ENCODE measurements at places on chromosomes 12 and 14.
A peak's percentile ranks its signal among the peaks of the same experiment; 100 is the strongest.

GRCh38 chr12:125110641-125111360 lies 45.6 kb downstream of the AACS start:
- DNase-seq: no peak

- DNase-seq: no peak
Observed at GRCh38 chr14:105420101-105420973, 710 bp downstream of the MTA1 start.

DNA sequence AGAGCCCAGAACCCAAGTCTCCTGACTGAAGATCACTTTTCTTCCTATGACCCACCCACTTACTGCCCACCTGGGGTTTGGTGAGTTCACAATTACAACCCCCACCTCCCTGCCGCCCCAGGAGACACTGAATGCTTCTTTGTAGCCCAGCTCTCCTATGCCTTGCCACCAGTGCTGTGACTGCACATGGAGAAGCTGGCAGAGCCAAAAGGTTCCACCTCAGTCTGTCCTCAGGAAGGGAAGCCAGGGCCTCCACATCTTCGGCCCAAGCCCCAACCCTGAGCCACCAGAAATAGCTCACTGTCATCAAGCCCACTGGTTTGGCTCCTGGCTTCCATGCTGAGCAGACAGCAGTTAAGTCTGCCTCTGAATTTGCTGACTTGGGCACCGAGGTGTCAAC lies 25.6 kb downstream of the OTUB2 start:
- no peak for DNase-seq

GRCh38 chr12:7750350-7750749 lies 3.2 kb upstream of the CLEC4C start:
- no peak for DNase-seq

- no peak for DNase-seq
Observed at GRCh38 chr14:78488938-78489337, 318.8 kb downstream of the NRXN3 start.

GRCh38 chr14:61257469-61258057 lies 23.6 kb downstream of the TMEM30B start:
- no peak for DNase-seq

DNA sequence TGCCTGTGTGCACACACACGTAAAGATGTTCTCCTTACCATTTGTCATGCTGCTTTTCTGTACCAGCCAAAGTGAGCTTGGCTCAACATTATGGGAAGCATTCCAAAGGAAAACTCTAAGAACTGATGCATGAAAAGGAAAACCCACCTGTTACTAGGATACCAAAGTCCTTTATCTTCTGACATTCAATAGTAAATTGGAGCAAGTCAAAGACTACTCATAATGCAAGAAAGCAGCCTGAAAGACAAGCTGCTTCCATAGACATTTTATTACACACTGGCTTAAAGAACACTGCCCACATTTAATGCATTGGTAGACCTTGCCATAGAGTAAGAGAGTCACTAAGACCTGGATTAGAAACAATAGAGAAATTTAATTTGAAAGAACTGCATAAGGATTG lies 159.0 kb downstream of the LRIG3 start:
- no peak for DNase-seq

DNA sequence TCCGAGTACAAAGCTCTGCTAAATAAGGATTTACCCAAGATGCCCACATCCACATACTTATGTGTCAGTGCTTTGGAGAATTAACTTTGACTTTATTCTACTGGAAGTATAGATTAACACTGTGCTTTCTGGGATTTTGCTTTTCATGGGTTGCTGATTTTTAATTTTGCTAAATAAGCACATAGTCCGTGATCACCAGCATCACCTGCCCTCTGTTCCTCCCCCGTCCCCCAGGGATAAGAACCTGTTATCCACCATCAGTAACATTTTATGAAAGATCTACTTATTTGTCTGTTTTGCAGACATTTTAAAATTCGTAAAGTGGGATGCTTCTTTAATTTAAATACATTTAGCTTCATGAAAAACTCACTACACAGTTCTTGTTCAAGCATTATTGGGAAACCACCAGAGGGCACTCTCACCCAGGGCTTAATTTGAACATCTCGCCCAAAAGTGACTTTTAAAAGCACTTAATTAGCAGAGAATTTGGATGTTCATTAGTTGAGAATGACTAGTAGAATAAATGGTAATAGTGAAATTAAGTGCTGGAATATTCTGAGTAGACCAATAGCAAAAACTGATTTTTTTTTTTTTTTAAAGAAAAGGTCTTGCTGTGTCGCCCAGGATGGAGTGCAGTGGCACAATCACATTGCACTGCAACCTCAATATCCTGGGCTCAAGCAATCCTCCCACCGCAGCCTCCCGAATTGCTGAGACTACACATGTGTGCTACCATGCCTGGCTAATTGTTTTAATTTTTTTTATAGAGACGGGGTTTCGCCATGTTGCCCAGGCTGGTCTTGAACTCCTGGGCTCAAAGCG lies 35.7 kb downstream of the MRPL42 start:
- DNase-seq: peak; percentile 26

- peak; percentile 30 for DNase-seq
Observed at GRCh38 chr12:46219877-46220655, 48.8 kb downstream of the SLC38A1 start.

DNA sequence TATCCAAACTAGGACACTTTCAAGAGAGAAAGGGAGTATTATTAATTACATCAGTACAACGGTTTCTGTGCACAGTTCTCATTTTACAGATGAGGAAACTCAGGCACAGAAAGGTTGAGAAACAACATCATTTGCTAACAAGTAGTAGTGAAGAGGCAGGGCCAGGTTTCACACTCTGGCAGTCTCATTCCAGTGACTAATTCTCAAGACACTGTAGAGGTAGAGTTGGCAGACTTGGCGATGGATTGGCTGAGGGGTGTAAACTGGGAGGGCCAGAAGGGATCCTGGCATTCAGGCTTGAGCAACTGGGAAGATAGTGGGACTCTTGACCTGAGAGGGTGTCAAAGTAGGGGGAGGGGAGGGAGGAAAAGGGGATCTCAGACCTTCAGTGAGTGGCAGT lies 73.8 kb upstream of the BDKRB2 start:
- no peak for DNase-seq

- DNase-seq: no peak
Observed at GRCh38 chr14:67666750-67667449, 7.5 kb downstream of the VTI1B start.

- no peak for DNase-seq
Observed at GRCh38 chr12:23662966-23663365, 286.5 kb downstream of the SOX5 start.

- no peak for DNase-seq
Observed at GRCh38 chr12:84910549-84911241, 1.9 kb downstream of the SLC6A15 start.

- DNase-seq: no peak
Observed at GRCh38 chr12:127205781-127206555, 1061.0 kb upstream of the TMEM132C start.

DNA sequence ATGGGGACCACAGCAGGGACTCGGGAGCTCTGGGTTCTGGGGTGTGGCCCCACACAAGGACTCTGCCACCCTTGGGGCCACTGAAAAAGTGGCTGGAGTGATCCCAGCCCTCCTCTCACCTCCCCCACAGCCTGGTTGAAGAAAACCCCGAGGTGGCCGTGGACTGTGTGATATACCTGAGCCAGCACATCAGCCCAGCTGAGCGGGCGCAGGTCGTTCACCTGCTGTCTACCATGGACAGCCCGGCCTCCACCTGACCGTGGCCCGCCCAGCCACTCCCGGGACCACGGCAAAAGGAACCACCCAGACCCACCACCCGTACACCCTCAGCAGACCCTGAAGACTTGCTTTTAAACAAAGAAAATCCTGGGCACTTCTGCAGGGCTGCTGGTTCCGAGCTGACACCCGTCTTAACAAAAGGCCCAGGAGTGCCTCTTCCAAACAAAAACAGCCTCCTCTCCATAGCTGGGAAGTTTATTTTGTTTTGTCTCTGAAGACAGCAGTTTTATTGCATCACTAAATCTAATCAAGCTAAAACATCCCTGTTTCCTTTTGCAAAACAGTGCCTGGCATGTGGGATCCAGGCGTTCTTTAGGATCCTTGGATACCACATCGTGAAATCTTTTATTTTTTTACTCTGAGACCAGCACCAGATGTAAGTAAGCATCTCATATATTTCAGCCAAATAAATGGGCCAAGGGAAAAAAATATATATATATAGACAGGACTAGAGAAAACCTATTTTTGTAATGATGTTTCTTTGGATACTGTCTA lies 42.8 kb downstream of the FOXN4 start:
- DNase-seq: no peak

DNA sequence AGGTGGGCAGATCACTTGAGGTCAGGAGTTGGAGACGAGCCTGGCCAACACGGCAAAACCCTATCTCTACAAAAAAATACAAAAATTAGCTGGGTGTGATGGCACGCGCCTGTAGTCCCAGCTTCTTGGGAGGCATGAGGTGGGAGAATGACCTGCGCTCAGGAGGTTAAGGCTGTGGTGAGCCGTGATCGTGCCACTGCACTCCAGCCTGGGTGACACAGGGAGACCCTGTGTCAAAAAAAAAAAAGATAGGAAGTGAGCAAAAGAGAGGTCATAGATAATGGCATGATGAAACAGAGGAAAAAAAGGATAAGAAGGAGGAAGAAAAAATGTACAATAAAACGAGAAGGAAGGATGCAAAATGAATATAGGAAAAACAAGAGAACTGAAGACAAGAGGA lies 159.5 kb downstream of the ETV6 start:
- no peak for DNase-seq

DNA sequence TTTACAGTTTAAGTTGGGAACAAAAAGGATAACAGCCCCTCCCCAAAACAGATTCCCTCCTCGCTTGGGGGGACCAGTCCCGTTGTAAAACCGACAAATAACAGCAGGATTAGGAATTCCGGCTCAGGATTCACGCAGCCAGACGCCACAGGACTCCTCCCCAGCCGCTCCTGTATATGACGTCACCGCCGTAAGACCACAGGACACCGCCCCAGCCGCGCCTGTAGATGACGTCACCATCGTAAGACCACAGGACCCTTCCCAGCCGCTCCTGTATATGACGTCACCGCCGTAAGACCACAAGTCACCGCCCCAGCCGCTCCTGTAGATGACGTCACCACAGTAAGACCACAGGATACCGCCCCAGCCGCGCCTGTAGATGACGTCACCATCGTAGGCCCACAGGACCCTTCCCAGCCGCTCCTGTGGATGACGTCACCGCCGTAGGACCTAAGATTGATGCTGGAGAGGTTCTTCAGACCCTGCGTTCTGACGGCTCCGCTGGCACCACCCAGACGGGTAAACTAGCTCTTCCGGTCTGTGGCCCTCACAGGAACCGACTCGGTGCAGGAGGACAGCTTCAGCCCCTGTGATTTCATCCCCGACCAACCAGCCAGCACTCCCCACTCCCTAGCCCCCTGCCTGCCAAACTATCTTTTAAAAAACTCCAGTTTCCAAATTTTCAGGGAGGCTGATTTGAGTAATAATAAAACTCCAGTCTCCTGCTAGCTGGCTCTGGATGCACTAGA lies 43.9 kb upstream of the FBRSL1 start:
- DNase-seq: peak; percentile 20

DNA sequence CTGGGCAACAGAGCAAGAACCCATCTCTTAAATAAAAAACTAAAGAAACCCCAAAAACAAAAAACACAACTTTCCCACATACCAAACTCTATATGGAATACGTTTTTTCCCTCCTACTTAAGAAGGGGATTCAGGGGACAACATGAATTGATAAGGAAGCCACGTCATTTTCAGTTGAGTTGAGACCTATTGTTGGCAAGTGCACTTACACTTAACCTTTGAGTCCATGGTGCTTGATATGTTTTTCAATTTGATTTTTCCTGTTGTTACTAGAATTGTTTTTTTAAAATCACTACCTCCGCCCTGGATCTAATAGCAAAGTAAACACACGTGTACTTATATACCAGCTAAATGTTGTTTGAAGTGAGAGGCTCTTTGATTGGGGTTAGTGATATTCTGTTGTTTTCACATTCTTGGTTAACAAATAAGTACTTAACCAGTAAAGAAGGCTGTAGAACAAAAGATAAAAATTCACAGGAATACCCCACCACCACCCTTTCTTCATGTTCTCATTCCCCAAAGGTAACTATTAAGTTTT lies 2.0 kb downstream of the FAM177A1 start:
- no peak for DNase-seq

- DNase-seq: no peak
Observed at GRCh38 chr12:6964605-6965025, 5.8 kb downstream of the PHB2 start.

GRCh38 chr12:92987846-92988621 lies 58.9 kb upstream of the EEA1 start:
- no peak for DNase-seq

DNA sequence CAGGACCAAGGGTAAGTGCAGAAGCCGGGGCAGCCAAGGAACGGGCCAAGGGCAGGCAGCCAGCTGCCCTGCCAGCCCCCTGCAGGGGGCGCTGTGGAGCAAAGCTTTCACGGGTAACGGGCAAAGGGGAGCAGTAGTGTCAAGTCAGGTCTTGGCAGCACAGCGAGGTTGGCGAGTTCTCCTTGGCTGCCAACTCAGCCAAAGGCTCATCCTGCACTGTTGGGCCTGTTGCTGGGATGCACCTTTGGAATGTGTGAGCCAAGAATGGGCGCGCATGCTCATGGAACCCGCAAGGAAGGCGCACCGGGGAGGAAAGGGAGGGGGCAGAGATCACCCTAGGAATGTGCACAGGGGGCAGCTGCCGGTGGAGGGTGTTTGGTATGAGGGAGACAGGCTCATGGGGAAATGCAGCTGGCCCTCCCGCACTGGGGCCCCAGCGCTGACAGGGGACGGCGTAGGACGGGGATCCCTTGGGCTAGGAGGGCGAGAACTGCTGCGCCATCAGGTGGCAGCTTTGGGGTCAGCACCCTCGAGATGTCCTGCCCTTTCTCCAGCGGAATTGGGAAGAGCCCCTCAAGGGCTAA lies 138.0 kb downstream of the ASCL4 start:
- DNase-seq: peak; percentile 12

DNA sequence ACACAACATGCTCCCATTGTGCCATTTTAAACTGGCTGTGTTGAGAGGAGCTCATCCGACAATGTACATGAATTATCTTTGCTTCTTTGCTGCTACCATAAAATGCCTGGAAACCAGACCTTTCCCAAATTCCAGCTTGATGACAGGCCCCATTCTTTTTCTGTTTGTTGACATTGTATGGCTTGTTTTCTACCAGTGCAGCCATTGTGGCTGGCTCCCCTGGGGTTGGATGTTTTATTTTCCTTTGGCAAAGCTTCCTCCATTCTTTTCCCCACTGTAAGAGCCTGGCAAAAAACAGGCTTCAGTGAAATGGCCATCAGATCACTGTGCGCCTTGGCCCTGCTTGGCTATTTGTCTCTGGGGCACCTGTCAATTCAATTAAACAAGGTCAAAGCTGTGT lies 532.5 kb downstream of the VRK1 start:
- no peak for DNase-seq
